ENCODE measurements at places on chromosomes 7 and 10.

DNA sequence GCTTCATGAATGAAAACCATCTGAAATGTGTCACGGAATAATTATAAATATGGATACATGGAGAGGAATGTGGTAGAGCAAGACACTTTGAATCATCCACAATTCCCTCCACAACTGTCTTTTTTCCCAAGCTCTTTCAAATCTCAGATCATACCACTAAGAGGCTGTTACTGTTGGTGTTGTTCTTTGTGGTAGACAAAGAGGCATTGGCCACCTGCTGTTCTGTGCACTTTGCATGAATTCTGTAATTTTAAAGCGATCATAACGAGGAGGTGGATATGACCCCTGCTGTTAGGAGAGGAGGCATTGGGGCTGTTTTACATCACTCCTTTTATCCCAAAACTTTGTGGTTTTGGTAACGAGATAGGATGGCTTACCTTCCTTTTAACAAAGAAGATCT is 141.2 kb upstream of the KLF6 start:
- DNase-seq = no peak

DNA sequence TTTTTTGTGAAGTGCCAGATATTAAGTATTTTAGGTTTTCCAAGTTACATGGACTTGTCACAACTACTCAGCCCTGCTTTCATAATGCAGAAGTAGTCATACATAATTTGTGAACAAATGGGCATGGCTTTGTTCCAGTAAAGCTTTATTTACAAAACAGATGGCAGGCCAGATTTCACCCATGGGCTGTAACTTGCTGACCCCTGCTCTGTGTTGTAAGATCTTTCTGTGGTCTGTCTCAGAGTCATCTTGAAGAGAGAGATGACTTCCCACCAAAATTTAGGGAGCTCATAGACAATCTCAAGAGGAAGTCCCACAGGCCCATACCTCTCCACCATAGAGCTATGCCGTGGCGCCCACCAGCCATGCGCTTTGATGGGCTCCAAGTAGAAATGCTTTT is 616.1 kb downstream of the LRMDA start:
- DNase-seq = no peak

GRCh38 chr10:124740369-124741280 is 3.6 kb downstream of the FAM53B start:
- no peak for DNase-seq

DNA sequence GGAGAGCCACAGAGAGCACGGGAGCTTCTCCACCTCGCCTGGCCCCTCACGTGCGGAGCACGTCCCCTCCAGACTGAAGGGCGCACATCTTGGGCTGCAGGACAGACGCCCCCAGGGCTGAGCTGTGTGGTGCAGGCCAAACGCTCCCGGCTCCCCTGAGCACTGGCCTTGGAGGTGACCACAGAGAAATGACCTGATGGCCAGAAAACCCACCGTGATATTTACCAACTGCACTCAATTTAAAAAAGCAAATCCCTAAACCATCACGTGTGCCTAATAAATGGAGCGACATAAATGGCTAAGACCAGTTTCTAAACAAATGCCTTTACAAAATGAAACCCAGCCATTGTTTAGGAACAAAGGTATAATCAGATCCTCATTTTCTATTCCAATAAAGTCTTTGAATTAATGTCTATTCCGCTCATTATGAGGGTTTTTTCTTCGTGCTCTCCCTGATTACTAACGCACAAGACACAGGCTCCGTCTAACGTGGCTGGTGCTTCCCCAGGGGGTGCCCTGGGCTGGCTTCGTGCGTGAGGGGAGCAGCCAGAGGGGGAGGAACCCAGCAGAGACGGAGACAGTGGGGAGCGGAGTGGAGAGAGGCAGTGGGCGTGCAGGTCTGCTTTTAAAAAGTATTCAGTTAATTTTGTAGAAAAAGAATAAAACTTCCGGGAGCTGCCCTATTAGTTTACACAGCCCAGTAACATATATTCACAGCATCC is 190.3 kb downstream of the DNAJB6 start:
- DNase-seq = no peak

- DNase-seq = no peak
Observed at GRCh38 chr7:46150202-46150601, 229.1 kb upstream of the IGFBP3 start.

DNA sequence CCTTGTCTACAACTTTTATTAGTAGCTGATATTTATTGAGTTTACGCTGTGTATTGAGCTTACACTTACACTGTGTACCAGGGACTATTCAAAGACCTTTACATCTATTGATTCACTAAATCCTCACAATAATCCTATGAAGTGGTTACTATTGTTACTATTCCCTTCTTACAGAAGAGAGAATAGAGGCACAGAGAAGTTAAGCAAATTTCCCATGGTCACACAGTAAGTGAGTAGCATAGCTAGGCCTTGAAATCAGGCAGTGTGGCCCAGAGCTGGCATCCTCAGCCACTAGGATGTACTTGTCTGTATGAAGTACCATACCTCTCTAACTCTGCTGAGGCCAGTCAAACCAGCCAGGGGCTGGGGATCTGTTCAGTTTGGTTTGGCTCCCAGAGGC is 7.6 kb downstream of the COL13A1 start:
- no peak for DNase-seq

GRCh38 chr10:82883603-82884002 is 1008.6 kb downstream of the NRG3 start:
- DNase-seq = no peak

DNA sequence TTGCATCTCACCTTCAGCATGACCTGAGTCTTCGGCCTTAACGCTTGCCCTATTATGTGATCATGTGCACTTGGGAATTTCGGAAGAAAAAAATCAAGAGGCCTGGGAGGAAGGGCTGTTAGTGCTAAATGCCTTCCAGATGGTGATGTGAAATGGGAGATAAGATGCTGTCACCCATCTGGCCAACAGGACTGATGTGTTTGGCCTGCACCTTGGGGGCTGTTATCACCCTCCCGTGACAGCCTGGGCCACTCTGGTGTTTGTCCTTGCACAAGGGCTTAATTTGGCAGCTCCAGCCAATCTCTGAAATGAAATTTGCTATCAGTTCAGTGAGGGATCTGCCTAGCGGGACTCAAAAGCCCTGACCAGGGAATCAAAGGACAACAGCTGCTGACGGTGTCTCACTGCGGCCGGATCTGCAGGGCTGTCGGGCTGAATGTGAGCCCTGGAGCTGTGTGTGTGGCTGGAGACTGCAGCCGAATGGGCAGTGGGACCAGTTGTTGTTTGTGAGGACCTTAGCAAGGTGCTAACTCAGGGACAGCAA is 131.4 kb upstream of the BTBD16 start:
- no peak for DNase-seq

- no peak for DNase-seq
Observed at GRCh38 chr10:18164093-18164492, 23.9 kb downstream of the CACNB2 start.

GRCh38 chr7:91034459-91035368 is 229.5 kb upstream of the FZD1 start:
- DNase-seq = peak; percentile 31

DNA sequence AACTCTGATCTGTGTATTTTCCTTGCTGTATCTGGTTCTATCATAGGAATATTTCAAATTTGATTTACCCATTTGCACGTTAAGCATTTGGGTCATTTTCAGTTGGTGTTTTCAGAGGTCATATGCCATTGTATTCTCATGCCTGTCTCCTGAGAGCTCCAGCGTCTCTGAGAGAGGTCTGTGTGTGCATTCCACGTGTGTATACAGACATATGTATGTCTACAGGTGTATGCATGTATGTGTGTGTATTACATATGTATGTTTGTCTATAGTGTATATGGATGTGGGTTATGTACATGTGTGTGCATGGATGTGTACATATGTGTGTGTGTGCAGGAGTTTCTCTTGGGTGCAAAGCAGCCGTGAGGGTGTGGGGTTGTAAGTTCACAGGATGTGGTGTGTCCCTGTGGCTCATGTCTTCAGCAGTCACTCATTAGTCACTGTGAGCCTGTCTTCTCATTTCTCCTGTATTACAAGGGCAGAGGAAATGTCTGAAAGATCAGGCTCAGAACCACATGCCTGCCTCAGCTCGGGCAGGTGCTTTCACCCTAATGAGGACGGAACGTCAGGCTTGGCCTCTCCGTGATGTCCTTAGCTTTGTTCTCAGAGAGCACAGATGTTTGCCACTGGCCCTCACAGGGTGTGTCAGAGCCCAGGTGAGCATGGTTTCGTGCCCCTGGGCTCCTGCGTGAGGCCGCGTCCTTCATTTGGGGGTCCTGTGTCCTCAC is 101.6 kb downstream of the NKX6-2 start:
- DNase-seq = peak; percentile 39

GRCh38 chr7:5701085-5701914 is 80.2 kb downstream of the RNF216 start:
- peak; percentile 48 for DNase-seq

DNA sequence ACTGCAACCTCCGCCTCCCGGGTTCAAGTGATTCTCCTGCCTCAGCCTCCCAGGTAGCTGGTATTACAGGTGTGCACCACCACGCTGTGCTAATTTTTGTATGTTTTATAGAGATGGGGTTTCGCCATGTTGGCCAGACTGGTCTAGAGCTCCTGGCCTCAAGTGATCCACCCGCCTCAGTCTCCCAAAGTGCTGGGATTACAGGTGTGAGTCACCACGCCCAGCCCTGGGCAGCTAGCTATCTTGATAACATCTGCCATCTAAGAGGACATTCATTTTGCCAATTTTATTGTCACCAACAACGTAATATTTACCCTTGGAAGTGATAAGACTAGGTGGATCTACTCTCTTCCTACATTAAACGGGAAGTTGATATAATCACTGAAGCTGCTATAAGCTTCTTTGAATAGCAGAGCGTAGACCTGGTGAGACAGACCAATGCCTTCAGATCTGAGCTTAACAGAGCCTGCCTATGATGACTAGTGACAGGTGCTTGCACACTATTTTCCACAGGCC is 39.7 kb upstream of the SLC35B4 start:
- DNase-seq = no peak

DNA sequence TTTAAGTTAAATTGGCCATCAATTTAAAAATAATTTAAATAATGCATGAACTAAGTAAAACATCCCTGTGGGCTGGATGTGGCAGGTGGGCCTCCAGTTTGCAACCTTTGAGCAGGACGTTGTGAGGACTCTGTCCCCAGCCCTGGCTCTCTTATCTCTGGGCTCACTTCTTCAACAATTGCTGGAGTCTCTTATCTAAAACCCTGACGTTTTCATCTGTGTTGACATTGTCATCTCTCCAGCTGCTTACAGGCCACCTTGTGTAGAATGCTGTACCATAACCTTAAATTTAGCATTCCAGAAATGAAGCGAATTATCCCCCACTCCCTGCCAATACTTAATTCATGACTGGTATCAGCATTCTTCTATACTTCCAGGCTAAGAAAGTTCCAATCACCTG is 3.2 kb upstream of the KIF5B start:
- no peak for DNase-seq

Measured in activated CD4-positive, CD25-positive, alpha-beta regulatory T cell treated with anti-CD3 and anti-CD28 coated beads, Interleukin-2, amount 50 U/mL, for 72 hours (primary cell).